Substantia nigra (tissue), 51 donors: ENCODE measurements at places on chromosomes 11 and 22.
A peak's percentile ranks its signal among the peaks of the same experiment; 100 is the strongest.

DNA sequence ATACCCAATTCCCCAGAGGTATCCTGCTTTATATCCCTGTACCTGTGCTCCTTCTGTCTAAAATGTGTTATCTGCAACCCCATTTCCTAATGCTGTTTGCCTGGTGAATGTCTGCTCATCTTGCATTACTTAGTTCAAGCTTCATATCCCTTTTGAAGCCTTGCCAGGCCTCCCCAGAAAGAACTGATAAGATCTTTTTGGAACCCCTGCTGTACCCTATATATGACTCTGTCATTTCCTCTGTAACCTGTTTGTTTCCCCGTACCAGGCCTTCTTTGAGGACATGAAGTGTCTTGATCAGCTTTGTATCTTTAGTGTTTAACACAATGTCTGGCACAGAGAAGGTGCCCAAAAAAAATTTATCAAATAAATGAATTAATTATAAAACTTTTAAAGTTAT is 77.6 kb downstream of the LIF start:
- DNase-seq, result no peak

GRCh38 chr22:46201059-46201757 is 48.9 kb downstream of the CDPF1 start:
- DNase-seq, result no peak

DNA sequence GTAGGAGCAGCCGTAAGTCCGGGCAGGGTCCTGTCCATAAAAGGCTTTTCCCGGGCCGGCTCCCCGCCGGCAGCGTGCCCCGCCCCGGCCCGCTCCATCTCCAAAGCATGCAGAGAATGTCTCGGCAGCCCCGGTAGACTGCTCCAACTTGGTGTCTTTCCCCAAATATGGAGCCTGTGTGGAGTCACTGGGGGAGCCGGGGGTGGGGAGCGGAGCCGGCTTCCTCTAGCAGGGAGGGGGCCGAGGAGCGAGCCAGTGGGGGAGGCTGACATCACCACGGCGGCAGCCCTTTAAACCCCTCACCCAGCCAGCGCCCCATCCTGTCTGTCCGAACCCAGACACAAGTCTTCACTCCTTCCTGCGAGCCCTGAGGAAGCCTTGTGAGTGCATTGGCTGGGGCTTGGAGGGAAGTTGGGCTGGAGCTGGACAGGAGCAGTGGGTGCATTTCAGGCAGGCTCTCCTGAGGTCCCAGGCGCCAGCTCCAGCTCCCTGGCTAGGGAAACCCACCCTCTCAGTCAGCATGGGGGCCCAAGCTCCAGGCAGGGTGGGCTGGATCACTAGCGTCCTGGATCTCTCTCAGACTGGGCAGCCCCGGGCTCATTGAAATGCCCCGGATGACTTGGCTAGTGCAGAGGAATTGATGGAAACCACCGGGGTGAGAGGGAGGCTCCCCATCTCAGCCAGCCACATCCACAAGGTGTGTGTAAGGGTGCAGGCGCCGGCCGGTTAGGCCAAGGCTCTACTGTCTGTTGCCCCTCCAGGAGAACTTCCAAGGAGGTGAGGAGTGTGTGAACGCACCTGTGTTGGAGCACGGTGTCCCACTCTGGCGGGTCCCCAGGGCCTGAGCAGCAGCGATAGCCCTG is at the start of gene TAGLN:
TAGLN (plus strand) TSS at position 318 of the 863 bp plus-strand sequence. CDS start 3,644 bp downstream, outside the sequence.
- no peak for DNase-seq

DNA sequence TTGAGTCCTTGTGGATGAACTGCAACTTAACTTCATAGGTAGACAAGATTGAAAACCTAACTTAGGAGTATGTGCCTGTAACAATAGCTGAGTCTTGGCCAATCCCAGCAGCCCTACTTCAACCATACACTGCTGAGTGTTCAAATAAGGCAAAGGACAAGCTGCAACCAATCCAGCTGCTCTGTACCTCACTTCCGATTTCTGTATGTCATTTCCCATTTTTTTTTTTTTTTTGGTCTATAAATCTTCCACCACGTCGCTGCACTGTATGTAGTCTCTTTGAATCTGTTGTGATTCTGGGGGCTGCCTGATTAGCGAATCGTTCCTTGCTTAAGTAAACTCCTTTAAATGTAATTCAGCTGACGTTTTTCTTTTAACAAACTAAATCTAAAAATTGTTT is 35.4 kb upstream of the FLI1 start:
- no peak for DNase-seq

- DNase-seq, result no peak
These were observed 62.7 kb upstream of the KCNQ1OT1 start for GRCh38 chr11:2762451-2762850.

- no peak for DNase-seq
These were observed 4.9 kb downstream of the MRGPRX1 start for GRCh38 chr11:18934195-18934814.

GRCh38 chr22:27220339-27220738 is 563.0 kb downstream of the MIAT start:
- no peak for DNase-seq

DNA sequence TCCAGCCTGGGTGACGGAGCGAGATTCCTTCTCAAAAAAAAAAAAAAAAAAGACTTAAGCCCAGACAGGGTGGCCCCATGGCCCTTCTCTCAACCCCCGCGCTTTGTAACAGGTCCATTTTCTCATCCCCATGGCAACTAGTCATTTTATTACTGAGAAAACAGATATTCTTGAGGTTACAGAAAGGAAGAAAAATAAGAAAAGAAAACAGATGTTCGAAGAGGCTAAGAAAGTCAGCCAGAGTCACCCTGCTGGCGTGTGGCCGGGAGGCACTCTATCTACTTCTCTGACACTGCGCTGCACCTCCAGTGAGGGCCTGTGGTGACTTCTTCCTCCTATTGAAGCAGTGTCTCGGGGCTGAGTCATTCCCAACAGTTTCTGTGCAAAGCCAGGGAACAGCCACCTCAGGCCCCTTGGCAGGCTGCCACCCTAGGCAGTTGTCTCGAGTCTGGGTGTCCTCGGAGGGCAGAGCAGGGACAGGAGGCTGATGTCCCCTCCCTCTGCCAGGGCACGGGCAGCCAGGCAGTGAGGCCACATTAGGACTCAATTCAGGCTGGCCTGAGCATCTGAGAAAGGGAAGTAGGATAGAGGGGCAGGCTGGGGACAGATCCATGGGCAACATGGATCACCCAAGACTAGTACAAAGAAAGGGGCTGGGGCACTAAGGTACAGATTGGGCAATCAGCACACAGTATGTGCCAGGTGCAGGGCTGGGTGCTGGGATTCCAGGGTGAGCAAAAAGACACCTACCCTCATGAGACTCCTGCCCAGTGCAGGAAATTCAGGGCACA is 16.4 kb upstream of the SYVN1 start:
- DNase-seq, result peak; percentile 49

- peak; percentile 27 for DNase-seq
These were observed at the start of gene UPK3A for GRCh38 chr22:45284705-45285262. TSS of gene UPK3A (plus strand) at chr22:45284949. CDS start at chr22:45285014, 65 bp downstream.

GRCh38 chr11:123328281-123328867 is 101.7 kb upstream of the GRAMD1B start:
- DNase-seq, result no peak

DNA sequence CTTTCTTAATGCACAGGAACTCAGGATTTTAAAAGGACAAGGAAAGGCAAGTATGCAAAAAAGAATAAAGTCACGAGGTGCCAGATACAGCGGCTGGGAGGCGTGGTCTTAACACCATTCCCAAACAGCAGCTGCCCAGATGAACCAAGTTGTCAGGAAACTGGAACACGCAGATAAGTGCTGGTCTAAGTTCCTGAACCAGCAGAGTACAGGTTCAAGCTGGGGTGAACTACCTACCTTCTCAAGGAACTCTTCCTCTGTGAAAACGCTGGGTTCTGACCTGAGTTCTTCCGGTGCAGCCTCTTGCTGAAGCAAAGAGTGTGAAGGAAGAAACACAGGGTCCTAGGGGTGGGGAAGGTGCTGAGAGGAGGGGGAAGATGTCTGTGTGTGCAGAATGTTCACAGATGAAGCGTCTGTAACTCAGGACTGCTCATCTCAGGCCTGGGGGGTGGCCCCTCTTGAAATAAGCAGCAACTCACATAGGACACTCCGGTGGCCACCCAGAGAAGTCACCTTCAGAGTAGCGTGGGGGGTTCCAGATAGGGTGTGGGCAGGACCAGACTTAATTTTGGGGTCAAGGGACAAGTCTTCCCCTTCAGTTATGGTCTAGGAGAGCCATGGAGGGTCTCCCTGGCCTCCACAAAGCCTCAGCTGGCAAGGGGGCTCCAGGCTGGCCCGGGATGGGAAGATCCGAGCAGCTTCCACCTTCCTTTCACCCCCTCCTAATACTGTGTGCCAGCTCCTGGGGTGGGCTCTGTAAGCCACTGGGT is 3.2 kb downstream of the TPST2 start:
- DNase-seq, result no peak

DNA sequence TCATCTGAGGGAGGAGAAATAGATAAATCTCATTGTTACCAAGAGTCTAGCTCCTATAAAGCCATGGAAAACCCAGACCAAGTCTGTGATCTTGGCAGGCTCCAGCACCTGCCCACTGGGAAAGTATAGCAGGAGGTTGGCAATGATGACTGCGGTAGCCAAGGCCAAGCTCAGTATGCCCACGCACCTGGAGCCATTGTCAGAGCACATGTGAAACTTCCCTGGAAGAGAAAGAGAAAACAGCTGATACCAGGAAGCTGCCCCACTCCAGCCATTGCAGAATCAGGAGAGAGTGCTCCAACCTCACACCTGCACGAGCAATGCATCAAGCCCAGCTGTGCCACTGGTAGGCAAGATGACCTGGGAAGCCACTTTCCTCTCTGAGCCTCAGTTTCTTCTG is 62.2 kb upstream of the HEPHL1 start:
- no peak for DNase-seq

DNA sequence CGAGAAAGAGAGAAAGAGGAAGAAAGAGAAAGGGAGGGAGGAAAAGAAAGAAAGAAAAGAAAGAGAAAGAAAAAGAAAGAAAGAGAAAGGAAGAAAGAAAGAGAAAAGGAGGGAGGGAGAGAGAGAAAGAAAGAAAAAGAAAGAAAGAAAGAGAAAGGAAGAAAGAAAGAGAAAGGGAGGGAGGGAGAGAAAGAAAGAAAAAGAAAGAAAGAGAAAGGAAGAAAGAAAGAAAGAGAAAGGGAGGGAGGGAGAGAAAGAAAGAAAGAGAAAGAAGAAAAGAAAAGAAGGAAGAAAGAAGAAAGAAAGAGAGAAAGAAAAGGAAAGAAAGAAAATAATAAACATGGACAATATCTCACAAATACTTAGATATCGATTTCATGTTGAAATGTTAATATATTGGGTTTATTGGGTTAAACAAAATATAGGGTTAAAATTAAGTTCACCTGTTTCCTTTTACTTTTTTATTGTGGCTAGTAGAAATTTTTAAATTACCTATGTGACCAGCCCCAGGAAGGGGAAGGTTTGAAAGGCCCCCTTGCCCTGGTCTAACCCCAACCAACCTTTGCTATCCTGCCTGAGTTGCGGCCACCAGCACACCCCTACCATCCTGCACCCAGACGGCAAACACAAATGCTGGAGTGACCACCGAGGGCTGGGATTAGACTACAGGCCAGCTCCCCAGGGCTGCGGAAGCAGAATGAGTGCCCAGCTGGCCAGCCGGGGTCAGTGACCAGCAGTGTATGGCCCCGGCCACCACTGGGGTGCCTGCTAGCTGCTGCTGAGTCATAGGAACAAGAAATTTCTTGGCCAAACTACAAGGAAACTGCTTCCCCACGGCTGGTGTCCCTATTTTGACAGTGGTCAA is 81.0 kb upstream of the FGF3 start:
- no peak for DNase-seq

DNA sequence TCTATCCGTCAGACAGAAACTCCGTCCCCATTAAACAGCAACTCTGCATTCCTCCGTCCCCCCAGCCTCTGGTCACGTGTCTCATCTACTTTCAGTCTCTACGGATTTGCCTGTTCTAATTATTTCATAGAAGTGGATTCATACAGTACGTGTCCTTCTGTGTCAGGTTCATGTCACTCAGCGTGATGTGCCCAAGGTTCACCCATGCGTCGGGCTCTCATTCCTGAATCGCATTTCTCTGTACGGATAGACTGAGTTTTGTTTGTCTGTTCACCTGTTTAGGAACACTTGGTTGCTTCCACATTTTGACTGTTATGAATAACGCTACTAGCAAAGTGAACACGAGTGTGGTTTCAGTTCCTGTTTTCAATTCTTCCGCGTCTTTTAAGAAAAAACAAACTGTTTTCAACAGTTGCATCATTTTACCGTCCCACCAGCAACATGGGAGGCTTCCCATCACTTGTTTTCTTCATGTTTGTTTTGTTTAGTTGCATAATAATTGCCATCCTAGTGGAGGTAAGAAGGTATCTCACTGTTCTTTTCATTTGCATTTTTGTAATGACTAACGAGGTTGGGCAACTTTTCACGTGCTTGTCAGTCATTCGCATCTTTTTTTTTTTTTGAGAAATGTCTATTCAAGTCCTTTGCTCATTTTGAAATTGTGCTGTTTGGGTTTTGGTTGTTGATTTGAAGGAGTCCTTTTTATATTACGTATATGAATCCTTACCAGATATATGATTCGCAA is 8.9 kb upstream of the NLRP6 start:
- DNase-seq, result no peak

GRCh38 chr11:117621226-117621625 is 175.8 kb downstream of the DSCAML1 start:
- no peak for DNase-seq

DNA sequence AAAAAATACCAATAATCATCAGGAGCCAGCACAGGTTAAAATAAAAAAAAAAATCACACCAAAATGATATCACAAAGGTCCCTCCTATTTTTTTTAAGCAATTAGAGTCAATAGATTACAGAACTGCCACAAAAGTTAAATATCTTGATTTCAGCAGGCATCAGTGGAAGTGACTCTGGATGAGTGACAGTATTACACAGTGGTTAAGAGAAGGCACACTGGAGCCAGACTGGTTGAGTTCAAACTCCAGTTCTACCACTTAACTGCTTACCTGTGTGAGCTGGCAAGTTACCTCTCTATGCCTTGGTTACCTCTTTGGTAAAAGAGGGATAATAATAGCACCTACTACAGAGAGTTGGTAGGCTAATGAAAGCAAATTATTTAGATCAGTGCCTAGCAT is 148.5 kb downstream of the ATG16L2 start:
- DNase-seq, result no peak

DNA sequence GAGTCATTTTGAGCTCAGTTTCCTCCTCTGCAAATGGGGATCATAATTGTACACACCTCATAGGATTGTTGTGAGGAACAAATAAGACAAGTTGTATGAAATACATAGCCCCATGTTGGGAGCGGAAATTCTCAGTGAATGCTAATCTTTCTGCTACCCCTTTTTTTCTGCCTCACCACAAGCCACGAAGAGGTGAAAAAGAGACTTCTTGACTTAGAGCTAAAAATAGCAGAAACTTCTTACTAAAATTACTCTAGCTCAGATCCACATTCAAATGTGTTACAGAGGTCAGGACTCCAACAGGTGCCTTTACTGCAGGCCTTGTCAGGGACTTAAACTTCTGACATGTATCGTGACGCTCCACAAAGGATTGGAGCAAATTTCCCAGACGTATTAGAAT is 128.5 kb downstream of the MIAT start:
- DNase-seq, result no peak
